NCI-H146 (cell line): ENCODE measurements at places on chromosomes 1 and 21.

DNA sequence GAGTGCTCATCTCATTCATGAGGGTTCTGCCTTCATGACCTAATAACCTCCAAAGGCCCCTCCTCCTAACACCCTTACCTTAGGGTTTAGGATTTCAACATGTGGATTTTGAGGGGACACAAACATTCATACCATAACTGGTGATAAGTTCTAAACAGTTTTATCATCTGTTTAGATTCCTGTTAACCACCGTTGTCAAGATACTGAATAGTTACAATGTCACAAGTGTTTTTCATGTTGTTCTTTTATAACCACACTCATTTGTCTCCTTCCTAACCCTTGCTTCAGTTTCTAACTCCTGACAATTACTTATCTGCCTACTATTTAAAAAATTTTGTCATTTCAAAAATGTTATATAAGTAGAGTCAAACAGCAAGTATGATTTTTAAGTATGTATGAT lies 86.0 kb downstream of the NCAM2 start:
- DNase-seq = no peak

DNA sequence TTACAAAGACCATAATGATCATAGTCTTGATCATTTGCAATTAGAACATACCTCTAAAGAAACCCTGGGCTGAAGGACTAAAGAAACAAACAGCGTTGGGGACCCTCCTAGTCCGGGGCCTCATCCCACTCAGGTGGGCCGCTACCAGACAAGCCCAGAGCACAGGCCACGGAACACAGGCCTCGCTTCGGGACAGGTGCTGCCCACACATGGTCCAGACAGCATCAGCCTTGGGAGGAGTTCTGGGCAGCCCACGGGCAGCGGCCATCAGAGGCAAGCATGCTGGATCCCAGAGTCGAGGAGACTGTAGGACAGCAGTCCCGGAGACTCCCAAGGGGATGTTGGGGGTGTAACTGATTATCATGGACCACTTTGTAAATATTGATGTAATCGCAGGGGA lies 4.9 kb downstream of the C2CD2 start:
- DNase-seq = no peak

DNA sequence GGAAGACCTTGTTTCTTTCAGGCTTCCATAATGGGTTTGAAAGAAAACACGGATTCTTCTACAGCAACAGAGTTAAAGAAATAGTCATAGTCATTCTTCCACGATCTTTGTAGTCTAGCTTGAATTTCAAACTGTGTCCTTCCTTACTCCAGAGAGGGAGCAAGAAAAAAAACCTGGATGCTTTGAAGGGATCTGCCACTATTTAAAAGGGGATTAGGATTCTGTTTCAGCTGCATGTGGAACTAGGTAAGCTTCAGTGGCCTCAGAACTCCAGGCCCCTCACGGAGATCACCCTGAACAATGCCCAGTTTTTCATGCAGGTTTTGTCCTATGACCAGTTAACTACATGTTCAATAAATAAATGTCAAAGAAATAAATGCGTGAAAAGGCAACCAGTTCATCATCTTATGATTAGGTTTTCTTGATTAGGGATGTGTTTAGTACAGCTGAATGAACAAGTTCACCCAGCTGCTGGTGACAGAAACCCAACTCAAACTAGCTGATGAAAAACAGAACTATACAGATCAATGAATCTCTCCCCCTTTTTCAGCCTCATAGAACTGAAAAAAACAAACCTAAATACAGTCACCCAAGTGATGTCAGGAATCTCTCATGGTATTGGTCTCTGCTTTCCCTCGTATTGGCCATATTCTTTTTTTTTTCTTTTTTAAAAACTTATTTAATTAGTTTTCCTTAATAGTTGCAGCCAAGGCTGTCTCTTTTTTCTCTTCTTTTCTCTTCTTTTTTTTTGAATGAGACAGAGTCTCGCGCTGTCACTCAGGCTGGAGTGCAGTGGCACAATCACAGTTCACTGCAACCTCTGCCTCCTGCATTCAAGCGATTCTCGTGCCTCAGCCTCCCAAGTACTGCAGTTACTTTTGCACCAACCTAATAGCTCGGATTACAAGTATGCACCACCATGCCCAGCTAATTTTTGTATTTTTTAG lies 14.6 kb upstream of the MPZL1 start:
- no peak for DNase-seq

DNA sequence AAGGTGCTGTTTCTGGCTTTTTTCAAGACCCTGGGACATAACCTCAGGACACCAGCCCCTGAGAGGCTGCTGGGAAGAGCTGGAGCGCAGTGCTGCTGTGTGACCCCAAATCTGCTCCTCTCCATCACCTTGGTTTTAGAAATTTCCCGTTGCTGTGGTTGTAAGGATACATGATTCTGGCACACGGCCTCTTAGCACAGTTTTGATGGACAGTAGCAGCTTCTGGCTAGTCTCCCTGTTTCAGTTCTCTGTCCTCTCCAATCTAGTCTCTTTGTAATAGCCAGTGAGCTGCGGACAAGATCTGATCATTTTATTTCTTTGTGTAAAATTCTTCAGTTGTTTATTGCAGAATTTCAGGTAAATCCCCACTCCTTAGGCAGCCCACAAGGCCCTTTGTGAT lies 3.1 kb downstream of the CLIC6 start:
- DNase-seq = no peak

GRCh38 chr21:41610042-41610839 lies 102.3 kb upstream of the TMPRSS2 start:
- DNase-seq = peak; percentile 60

- no peak for DNase-seq
These were observed 85.8 kb upstream of the KCNJ15 start for GRCh38 chr21:38170704-38171682.

DNA sequence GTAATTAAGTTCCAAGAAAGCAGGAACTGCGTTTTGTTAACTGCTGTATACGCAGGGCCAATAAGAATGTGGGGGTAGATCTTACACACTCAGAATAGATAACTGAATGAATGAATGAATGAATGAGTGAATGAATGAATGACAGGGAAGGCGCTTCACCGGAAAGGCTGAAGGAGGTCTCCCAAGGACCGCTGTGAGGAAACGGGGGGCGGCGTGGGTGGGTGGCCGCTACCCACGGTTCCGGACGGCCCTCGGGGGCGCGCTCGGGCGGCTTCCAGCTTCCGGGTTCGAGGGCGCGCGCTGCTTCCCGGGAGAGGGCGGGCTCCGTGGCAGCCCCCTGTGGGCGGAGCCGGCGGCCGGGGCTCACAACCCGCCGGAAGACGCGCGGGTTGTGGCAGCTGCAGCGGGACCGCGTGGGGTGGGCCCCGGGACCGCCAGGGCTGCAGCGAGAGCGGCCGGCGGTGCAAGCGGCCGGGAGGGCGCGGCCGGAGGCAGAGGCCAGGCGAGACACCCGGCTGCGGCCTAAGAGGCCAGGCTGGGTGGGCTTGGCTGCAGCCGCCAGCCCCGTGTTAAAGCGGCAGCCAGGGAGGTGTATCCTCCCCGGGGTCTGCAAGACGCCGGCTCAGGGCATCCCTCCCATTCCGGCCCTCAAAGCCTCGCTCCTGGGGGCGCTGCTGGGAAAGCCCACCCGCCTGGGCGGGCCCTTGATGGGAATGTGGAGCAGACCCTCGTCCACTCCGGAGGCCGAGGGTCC lies at the start of gene ZFP69:
ZFP69 (plus strand) TSS at position 367 of the 754 bp plus-strand sequence. CDS start 2,072 bp downstream, outside the sequence.
- DNase-seq = peak; percentile 75

DNA sequence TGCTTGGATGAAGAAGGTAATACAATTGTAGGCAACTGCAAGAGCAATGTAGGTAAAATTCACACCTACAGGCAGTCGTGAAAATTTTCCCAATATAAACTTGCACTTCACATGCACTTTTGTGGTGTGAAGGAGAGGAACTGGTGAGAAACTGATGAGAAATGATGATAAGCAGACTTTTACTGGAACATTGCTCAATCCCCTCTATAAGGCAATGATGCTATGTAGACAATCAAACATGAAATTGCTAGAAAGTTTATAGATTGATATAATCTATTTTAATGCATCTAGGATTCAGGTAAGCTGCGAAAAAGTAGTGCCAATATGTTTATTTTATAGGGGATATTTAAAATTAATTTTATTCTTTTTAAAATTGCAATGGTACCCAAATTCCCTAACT lies 802.2 kb downstream of the KCNT2 start:
- DNase-seq = no peak

- no peak for DNase-seq
These were observed 153.4 kb upstream of the CHRM3 start for GRCh38 chr1:239232921-239233320.

GRCh38 chr1:56459260-56459659 lies 120.1 kb downstream of the PLPP3 start:
- no peak for DNase-seq

DNA sequence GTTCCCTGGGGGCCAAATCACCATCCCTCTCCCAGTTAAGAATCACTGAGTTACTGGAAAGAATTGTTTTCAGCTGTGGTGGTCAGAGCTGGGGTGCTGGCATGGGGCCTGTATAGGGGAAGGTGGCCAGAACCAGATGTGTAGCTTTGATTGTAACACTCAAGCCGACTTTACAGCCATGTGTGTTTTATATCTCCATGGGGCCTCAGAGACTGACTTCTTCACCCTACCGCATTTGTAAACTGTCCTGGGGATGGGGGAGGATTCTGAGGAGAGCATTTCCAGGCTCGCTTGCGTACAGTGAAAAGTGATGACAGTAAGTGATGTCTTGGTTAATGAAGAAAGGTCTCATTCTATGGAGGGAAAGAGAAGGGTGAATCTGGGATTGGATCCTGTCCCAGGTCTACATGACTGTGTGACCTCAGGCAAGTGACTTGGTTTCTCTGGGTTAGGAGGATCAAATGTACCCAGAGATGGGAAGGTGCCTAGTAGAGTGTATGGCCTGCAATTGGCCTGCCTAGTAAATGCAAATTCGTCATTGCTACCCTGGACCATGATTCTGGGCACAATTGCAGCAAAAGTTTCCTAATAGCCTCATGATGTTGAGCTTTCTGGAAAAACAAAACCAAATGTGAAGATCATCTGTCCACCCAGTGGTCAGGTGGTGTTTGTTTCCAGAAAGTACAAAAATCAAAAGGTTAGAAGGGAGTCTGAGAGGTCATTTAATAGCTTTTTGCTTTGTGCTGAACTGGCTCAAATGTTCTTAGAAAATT lies 49.7 kb upstream of the RCC2 start:
- no peak for DNase-seq

- no peak for DNase-seq
These were observed 25.4 kb downstream of the UROD start for GRCh38 chr1:45037456-45037855.

DNA sequence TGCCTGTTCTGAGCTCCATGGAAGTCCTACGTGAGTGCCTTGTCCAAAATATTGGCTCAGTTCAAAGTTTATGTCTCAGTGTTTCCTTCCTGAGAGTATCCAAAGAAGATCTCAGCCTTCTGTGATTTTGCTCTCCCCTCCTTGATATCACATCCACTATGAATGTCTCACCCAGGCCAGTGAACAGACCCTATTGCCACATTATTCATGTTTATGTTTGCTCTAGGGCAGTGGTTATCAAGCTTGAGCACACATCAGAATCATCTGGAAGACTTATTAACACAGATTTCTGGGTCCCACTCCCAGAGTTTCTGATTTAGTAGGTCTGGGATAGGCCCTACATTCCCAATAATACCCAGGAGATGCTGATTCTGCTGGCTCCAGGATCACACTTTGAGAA lies 145.0 kb upstream of the FGGY start:
- DNase-seq = no peak

GRCh38 chr1:99004861-99005442 lies at the start of gene PLPPR5:
PLPPR5 (minus strand) TSS chr1:99004861; CDS start chr1:99004671, 190 bp downstream.
- no peak for DNase-seq

- DNase-seq = no peak
These were observed 86.1 kb downstream of the CLSTN1 start for GRCh38 chr1:9737671-9738070.

GRCh38 chr21:43733529-43734071 lies 14.7 kb downstream of the PDXK start:
- DNase-seq = no peak

DNA sequence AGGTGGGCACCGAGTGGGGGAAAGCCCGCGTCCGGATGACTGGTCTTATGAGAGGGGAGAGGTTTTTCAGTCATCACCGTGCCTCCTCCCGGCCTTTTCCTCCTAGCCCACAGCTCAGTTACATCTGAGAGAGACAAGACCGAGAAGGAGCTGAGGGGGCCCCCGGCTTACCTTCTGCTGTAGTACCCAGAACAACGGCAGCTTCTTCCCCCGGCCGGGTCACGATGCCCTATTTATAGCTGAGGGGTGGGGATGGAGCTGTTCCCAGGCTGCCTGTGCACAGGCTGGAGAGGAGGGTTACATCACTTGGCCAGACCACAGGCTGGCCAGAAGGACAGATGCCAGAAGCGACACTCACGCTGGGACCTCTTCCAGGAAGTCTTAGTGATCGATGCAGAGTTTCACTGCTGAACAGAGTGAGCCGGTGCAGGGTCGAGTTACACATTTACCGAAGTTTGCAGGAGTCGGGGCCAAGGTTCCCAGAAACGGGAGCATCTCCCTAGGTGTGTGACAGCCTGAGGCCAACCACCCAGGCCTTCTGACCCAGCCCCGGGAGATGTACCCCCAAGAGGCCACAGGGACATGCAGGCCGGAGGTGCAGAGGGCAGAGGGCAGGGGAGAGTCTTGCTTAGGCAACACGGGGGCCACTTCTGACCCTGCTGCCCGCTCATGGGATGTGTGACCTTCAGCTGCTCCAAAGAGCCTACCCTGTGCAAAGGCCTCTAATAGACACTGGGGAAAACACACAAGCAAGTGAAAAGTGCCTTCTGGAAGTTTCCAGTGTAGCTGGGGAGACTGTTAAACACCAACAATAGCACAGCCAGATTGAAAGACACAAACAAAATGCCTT lies at the start of gene AGT:
AGT (minus strand) TSS at position 208 of the 850 bp plus-strand sequence. CDS start 3,299 bp downstream, outside the sequence.
- DNase-seq = no peak

DNA sequence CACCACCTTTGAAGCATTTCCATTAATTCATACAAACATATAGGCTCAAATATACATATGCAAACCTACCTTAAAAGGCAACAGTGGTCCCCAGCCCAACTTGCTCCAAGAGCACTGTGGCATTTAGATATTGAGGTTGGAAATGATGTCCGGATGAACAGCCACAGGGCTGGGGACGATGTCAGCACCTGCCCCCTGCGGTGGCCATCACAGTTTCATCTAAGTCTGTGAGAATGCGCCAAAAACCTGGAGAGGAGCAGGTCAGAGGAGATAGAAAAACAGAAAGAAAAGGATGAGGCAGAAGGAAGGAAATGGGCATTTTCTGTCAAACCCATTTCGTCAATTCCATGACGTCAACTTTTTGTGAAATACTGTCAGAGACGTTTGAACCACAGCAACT lies 67.4 kb downstream of the TIAM1 start:
- no peak for DNase-seq

DNA sequence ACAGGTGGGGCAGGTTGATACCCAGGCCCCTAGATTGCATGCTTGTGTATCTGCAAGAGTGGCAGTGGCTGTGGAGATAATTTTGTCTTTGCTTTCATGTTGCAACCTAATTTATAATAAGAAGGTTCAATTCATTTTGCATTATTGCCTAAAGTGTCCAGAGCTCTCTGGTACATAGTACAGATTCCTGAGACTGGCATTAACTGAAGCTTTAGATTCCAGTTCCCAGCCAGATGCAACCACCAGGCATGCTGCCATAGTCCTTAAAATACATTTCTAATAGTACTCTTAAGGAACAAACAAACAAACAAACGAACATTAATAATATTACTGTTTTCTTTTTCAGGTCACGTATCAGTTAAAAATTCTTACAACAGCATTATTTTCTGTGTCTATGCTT lies 36.9 kb downstream of the SLC35A3 start:
- DNase-seq = no peak
